ENCODE measurements at places on chromosomes 7 and 10.
A peak's percentile ranks its signal among the peaks of the same experiment; 100 is the strongest.

GRCh38 chr7:15801551-15801950 lies 115.1 kb upstream of the MEOX2 start:
- no peak for DNase-seq

GRCh38 chr7:75869776-75870379 lies 9.0 kb upstream of the RHBDD2 start:
- no peak for DNase-seq

- DNase-seq, result no peak
Observed at GRCh38 chr7:155168597-155169480, 98.7 kb downstream of the HTR5A start.

- no peak for DNase-seq
Observed at GRCh38 chr7:148944935-148945934, 61.1 kb upstream of the EZH2 start.

DNA sequence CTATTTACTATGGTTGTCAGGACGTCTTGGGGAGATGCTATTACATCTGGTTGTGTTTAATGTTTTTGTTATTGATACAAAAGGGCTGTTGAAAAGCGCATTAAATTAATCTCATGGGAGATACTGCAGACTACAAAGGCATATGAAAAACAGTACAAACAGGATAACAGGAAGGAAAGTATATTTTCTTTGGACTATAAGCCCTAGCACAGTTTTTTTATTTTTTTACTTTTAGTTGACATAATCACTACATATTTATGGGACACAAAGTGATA lies 341.3 kb downstream of the ARL4A start:
- DNase-seq, result no peak

DNA sequence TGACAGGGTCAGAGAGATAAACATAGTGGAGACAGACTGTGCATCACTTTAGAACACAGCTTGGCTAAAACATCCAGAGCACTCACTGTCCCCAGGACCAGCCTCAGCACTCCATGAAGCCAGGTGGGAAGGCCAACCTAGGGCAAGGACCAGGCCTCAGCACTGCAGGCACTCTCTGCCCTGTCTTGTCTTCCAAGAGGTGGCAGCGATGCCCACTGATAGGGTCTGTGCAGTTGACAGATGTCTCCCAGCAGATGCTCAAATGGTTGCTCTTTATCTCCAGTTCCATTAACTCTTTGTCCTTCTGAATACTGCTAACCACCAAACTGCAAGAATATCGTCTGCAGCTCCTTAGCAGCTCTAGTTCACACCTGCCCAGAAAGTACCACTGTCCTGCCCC lies 9.1 kb downstream of the DDX56 start:
- no peak for DNase-seq

GRCh38 chr7:133820584-133820983 lies 306.6 kb upstream of the LRGUK start:
- no peak for DNase-seq

DNA sequence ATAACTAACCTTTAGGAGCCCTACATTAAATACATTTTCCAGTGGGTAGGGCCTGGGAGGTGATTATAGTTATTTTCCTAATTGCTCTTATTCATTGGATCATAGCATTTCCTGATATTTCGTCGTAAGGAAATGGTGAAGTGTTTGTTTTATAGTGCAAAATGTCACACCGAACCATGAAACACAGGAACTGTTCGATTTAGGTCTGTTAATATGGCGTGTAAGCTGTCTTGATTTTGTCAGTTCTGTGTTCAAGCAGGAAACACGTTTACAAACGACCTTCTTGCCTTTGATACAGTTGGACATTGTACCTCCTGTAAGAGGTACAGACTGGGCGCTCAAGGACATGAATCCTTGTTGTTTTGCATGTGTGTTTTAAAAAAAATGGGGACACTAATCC lies 14.8 kb downstream of the RBM17 start:
- DNase-seq, result no peak

DNA sequence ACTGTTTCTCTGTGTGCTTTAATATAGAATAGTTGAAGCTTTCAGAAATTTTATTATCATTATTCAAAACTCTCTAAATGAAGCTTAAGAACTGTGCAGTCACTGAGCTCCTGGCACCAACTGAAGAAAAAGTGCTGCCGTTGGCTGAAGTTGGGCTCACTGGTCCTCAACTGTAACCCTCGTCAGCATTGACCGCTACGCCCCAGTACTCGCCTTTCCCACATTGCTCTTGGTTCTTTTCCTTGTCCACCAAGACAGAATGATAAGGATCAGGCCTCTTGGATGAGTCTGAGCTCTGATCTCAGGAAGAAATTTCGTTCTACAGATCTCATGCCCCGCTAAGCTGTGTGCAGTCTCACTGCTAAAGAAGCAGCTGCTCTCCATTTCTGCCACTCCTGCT lies 7.9 kb upstream of the TAF3 start:
- DNase-seq, result no peak

DNA sequence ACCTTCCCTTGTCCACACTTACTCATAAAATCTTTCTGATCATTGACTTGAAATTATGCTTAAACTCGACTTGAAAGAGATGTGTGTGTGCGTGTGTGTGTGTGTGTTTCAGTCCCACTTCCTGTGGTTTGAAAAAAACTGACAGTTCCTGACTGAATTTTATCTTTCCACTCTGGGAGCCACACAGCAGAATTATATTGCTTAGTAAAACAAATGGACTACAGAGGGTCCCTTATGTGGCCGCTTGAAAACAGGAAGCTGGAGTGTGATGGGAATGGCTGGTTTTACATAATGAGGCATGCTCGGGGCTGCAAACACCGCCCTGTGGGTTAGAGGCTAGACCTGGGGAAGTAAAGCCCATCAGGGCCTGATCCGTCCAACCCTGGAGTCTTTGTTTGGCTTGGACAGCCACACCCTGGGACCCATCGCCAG lies 54.8 kb downstream of the LYZL1 start:
- DNase-seq, result no peak

DNA sequence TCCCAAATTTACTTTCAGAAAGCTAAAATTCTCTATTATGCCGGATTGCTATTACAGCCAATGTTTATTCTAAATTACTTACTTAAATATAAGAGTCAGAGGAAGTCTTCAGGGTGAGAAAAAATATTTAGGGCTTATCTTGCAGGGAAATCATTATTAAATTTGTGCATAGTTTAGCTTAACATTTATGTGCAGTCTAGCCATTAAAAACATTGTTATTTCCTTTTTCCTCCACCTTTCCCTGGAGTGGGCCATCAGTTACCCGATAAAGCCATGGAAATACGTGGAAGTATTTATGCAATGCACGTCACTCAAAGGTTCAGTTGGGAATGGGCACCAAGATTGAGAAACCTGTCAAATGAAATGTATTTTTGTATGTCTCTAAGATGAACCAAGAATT lies 9.5 kb upstream of the TAS2R60 start:
- no peak for DNase-seq

DNA sequence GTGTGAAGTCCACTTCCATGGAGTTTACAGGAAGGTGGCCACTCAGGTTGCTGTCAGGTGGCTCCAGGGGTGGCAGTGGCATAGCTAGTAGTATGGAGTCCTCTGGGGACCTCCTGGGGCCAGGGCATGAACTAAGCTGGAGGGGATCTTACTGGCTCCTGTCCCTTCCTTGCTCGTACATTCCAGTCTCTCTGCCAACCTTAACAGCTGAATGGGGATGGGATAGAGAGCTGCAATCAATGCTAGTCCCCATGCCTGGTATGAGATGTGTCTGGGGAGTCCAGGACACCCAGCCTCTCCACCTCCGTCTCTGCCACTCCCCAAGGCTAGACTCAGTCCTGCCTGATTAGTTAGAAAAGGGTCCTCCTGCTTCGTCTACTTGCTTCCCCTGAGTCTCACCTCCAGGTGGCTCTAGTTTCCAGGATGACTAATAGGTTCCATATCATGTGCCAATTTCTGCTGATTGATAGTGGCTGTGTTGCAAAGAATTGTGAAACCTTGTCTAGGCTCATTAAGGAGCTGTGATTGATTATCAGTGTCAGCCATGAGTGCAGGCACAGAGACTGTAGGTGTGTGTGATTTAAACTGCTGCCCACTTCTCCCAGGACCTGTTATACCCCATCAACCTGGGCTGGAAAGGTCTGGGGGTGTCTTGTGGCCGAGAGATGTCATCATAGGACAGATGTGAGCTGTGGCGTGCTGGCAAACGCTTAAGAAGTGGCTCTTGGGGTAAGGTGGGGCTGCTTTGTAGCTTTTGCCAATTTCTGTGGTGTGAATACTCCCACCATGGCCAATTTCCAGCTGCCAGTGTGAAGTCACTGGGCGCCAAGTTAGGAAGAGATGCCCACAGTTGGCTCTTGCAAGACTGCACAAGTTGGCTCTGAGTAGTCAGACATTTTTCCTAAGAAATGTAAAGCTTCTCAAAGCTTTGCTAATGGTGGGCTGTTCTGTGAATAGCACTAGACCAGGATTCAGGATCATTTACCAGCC lies 59.8 kb downstream of the COL13A1 start:
- no peak for DNase-seq

- DNase-seq, result no peak
Observed at GRCh38 chr10:35306852-35307251, 29.5 kb upstream of the CCNY start.

- DNase-seq, result no peak
Observed at GRCh38 chr10:12156367-12157123, 27.1 kb downstream of the SEC61A2 start.

DNA sequence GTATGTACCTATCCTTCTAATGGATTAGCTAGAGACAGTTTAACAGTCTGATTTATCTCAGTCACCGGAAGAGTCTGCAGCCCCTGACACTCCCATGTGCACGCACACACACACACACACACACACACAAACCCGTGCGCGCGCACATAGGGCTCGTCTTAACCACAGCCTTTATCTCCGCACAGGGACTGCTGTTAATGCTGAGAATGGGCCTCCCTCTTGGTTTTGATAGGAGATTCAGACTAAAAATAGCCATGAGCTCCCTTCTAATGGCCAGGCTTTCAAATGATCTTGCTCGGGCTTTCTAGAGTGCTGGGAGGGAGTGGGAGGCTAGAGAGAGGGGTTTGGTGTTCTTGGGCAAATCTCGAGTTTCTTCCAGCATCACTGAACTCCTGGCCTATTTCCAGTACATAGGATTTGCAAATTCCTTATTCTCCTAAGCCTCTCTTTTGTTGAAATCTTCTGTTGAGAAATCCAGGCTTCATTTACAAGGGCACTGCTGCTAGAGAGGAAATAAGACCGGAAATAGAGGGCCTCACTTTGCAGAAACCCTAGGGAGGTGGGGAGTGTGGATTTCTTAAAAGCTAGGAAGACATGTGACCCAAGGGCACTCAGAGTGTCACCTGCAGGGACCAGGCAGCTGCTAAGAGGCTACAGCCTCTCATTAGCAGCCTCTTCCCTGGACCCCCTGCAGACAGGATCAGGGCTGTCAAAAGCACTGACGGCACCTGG lies 2.4 kb downstream of the TMEM72 start:
- DNase-seq, result peak; percentile 41

DNA sequence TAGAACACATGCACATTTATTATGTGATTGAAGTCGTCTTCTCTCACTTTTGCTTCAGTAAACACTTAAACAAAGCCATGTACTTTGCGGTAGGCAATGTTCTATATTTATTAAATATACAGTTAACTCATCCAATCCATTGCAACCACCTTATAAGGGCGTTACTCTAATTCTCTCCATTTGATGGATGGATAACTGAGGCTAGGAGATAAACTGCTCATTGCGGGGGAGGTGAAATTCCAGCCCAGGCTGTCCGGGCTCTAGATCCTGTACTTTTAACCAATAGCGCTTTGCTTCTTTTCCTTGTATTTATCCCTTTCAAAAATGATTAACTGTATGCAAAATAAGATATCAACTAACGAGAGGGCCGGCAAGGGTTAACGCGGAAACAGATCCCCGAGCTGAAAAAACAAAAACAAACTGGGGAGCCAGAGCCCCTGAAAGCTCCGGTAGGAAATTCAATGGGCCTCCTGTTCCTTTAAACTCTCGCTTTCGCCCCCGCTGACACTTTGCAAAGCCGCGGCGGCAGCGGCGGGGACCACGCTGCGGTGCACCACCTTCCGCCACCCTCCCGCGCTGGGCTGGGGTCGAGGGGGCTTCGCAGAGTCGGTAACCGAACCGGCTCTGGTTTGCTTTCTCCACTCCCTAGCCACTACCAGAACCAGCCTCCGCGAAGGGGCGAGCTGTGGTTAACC lies 1.0 kb upstream of the PLXDC2 start:
- no peak for DNase-seq

GRCh38 chr10:28391283-28391682 lies 88.4 kb upstream of the MPP7 start:
- DNase-seq, result no peak

DNA sequence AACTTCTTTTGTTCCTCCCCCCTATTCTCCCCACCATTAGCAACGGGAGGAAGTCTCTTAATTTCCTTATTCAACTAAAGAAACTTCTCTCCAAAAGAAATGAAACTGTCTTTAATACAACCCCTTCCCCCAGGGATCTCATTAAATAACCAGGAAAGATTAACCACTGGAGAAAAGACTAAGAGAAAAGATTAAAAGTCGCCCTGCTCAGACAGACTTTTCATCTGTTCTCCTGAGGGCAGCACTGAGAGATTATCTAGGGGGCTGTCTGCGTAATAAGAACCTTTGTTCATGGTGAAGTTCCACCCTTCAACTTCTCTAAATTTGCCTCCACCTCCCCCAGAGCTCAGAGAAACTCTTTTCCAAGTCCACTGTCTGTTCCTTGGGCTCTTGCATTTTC lies 105.5 kb downstream of the HGF start:
- DNase-seq, result no peak

GRCh38 chr10:7686351-7687171 lies 16.6 kb upstream of the ITIH2 start:
- DNase-seq, result no peak

GRCh38 chr7:26187380-26188205 lies 13.0 kb downstream of the HNRNPA2B1 start:
- DNase-seq, result peak; percentile 31

GRCh38 chr7:145030754-145031153 lies 194.9 kb upstream of the TPK1 start:
- DNase-seq, result no peak

- DNase-seq, result no peak
Observed at GRCh38 chr10:47207894-47208469, 92.0 kb upstream of the GDF10 start.

- no peak for DNase-seq
Observed at GRCh38 chr7:17916786-17917185, 23.5 kb downstream of the SNX13 start.

DNA sequence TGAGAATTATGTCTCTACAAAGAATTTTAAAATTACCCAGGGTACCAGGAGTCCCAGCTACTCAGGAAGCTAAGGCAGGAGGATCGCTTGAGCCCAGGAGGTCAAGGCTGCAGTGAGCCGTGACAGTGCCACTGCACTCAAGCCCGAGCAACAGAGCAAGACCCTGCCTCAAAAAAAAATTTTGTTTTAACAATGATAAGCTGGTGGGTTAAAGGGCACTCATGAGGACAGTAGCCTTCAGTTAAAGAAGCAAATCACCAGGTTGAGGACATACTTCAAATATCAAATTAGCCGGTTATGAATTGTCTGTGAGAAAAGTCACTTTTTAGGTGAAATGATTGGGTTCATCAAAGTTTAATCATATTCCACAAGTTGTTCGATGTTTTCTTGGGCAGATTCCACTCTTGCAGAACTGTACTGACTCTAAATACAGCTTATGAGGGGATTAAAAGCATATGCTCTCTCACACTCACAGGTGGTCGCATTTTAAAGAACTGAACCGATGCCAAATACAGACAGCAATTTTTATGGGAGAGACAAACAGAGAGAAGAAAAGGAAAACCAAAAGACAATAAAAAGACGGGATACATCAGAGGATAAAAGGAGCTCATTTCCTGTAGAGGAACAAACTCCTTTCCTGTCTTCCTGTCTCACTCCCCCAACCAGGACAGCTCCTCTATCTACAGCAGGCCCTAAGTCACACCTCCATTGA lies 582.8 kb upstream of the NRP1 start:
- no peak for DNase-seq

- DNase-seq, result no peak
Observed at GRCh38 chr7:98022531-98022930, 32.5 kb upstream of the OCM2 start.
